ENCODE measurements at places on chromosomes 2 and 18.

- no peak for DNase-seq
These were observed 38.9 kb downstream of the RAB31 start for GRCh38 chr18:9746958-9747357.

DNA sequence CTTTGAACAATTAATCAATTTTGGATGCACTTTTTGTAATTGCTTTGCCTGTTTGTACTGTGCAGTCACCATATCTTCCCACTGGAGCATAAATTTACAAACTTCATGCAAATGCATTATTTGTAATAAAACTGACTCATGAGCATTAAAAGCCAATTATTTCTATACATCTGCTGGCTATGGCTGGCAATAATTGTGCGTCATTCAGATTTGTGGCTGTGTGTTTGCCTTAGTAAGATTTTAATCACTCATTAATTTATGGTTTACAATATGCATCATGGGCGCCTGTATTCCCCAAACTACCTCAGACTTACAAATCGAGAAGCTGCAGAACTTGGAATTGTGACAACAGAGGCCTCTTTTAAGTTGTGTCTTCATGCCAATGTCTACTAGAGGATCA is 132.4 kb upstream of the TRIB2 start:
- no peak for DNase-seq

- DNase-seq = no peak
These were observed 43.6 kb upstream of the IHH start for GRCh38 chr2:219104107-219105035.

- no peak for DNase-seq
These were observed 89.4 kb upstream of the SLC38A11 start for GRCh38 chr2:165044505-165045303.

DNA sequence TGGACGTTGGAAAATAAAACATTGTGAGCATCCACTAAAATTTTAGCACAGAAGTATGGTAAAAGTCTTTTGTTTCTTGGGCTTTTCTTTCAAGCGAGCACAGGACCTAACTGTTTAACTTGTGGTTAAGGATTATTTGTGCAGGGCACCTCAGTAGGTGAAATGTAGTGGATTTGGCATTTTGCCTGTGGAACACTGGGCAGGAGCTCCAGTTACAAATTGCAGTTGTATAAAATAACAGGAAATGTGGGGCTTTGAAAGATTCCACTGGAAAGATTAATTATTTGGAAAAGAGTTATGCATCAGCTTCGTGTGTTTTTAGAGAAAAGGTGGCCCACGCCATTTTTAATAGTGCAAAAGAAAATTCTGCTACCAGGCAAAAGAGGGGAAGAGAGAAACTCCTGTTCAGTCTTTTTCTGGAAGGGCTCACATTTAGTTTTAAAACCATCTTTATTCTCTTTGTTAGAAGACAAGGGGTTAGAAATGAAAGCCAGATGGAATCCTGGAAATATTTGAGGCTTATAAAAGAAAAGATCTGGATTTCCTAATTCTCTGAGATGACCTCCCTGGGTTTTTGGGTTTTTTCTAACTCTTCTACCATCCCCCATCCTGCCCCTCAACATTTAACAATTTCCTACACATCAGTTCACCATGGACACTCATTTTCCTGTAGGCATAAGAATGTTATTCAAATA is 144.3 kb upstream of the SERTAD2 start:
- no peak for DNase-seq

DNA sequence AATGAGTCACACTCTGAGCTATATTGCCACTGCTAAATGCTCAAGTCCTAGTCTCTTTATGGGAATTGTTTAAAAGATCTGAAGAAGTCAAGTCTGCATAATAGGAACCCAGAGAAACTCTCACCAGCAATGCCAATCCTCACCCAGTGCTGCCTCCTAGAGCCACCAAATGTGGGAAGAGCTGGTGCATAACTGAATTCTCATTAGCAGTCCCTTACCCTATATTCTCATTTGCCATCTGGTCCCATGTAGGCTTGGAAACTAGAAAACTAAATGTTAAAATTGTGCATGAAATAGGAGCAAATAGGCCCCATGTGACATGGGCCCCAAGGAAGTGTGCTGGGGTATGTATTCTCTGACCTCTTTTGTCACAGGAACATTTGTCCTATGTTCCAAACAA is 224.4 kb upstream of the SMAD2 start:
- DNase-seq = no peak

DNA sequence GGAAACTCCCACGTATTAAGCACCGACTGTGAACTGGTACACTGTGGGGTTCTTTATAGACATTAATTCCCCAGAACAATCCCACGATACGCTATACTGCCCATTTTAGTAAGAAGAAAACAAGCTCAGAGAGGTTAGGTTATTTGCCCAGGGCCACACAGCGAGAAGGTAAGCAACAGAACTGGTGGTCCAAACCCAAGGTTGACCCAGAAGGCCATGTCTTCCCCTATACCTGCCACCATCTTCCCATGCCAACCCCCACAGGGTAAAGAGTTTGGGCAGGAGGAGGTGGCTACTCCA is 69.9 kb downstream of the MARCO start:
- no peak for DNase-seq

- no peak for DNase-seq
These were observed 166.3 kb upstream of the SERTAD2 start for GRCh38 chr2:64819774-64820688.

DNA sequence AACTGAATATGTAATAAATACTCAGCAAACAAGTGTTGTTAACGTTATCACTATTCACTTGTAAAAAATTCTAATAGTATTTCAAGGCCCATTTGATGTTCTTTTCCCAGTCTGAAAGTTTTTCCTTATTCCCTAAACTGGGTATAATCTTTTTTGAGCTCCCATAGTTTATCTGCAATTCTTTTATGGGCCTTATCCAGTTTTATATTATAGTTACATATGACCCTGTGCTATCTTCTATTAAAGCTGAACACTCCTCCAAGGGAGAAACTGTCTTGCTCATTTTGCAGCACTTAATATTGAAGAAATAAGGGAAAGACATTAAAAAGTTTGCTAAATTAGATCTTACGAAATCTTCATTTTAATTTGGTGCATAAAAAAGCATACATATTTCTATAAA is 13.9 kb downstream of the PELI1 start:
- DNase-seq = no peak

GRCh38 chr2:28779001-28779400 is 27.4 kb downstream of the PPP1CB start:
- DNase-seq = no peak

DNA sequence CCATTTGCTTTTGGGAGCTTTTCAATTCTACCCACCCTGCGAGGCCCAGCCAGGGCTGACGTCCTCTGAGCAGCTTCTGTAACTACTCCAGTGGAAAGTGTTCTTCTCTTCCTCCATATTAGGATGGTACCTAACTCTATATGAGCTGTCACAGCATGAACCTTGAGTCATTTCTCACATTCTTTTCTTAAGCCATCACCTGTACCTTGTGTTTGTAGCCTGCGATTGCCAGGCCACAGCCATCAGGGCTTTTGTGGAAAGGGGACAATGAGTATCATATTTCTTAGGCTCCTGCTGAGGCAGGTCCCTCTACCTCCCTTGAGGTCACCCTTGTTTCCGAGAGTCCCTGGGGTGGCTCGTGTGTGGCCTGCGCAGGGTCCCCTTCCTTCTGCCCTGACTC is 144.5 kb upstream of the DLX2 start:
- DNase-seq = no peak

GRCh38 chr2:112794131-112794733 is 9.9 kb upstream of the IL1A start:
- DNase-seq = no peak

- no peak for DNase-seq
These were observed 6.3 kb downstream of the C2orf80 start for GRCh38 chr2:208183526-208183925.

DNA sequence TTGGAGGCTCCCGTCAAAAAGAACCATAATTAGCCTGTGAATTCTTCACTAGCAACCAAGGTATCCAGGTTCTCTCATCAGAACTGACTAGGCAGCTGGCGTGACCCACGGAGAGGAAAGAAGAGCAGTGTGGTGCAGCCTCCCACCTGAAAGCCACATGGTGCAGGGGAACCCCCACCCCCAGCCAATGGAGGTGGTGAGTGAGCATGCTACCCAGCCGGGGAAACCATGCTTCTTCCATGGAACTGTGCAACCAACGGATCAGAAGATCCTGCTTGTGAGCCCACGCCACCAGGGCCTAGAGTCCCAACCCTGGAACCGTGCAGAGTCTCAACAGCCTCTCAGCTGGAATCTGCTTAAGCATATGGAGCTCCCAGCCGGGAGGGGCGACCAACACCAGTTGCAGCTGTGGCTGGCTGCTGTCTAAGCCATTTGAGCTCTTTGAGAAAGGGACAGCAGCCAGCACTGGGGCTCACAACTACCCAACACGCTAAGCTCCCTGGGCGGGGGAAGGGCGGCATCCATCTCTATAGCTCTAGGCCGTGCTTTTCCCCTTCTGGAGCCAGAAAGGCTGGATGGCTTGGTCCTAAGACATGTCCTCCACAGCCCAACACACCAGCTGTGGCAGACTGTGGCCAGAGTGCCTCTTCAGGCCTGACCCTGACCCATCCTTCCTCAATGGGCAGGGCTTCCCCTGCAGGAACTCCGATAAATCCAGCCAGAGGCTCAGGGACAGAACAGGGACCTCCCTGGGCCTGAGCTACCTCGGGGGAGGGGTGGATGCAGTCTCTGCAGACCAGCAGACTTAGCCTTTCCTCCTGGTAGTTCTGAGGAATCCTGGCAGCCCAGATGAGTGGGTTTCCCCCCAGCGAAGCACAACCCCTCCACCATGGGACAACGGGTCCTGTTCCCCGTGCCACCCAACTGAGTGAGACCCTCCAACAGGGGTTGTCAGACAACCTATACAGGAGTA is 151.4 kb upstream of the NXPH2 start:
- DNase-seq = no peak

- DNase-seq = no peak
These were observed 3.6 kb downstream of the ACP1 start for GRCh38 chr2:268323-268722.

- no peak for DNase-seq
These were observed 19.1 kb downstream of the RTP5 start for GRCh38 chr2:241888641-241889040.

DNA sequence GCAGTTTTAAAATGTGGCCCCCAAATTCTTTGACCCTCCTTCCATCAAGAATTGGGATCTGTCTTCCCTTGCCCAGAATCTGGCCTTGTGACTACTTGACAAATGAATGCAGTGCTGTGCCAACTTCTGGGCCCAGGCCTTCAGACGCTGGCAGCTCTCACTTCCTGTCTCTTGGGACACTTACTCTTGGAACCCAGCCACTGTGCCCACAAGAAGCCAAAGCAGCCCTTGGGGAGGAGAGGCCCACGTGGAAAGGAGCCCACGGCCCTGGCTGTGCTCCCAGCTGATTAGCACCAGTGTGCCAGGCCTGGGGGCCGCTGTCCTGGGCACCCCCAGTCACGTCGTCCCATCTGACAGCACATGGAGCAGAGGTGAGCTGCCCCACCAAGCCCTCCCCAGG is 56.6 kb downstream of the RPL37A start:
- DNase-seq = no peak

DNA sequence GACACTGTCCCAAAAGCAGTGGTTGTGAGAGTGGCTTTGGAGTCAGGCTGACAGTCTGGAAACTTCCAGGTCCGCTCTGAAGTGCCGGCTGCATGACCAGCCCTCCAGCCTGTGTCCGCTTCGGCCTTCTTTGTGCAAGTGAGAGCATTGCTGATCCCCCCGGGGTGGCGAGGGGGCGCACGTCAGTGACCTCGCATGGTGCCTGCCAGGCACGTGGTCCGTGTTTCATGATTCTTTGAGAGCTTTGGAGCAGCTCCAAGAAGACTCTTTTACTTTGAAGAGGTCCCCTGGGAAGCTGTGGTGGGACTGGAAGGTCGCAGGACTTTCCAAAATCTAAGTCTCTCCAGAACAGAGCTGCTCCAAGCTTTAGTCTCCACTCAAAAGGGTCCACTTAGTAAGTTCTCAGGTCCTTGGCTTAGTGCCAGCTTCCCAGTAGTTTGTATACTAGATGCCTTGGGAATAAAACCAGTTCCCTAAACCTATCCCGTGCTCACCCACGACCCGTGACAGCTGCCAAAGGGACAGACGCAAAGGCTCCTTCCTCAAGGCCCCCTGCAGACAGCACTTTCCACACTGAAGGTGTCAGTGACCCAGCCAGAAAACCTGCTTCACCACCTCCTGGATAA is 68.8 kb downstream of the ADI1 start:
- no peak for DNase-seq

GRCh38 chr2:237209885-237210284 is 124.2 kb downstream of the COPS8 start:
- DNase-seq = no peak

- no peak for DNase-seq
These were observed 49.3 kb downstream of the SP110 start for GRCh38 chr2:230170532-230170931.

GRCh38 chr2:67792191-67792590 is 270.6 kb downstream of the C1D start:
- no peak for DNase-seq

DNA sequence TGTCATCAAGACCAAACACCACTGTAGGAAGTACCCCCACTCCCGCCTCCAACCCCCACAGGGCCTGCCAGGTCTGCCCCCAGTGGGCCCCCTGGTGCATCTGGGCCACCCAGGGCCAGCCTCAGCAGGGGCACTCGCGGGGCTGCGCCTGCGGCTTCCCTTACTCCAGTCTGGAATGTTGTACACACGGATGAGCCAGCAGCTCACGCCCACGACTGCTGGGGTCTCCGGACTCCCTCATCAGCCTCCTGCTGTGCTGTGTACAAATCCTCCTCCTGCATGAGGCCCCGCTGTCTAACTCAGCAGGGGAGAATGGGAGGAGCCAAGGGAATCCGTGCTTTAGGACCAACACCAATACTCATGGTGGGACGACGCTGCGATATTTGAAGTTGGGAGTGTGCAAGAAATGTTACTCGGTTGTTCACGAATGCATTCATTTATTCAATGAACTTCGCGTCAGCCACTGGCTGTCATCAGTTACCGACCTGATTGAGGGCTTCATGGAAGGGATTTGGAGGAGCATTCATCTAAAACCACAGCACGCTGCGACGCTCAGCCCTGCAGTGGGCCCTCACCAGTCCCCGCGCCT is 654 bp upstream of the ASB1 start:
- DNase-seq = no peak

DNA sequence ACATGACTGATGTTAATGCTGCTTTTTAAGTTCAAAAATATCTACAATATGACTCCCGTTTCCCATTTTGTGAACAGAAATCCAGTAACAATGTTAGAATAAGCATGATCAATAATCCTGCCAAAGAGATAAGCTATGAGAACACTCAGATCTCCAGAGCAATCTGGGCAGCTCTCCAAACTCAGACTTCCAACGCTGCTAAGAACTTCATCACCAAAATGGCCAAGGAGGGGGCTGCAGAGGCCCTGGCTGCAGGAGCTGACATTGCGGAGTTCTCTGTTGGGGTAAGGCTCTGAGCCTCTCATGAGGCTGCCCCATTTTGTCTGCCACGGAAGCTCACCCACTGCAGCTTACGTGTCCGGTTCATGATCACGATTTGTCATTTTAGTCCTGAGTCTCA is 68.4 kb downstream of the UGGT1 start:
- no peak for DNase-seq

Data from cortex of kidney (tissue), 1 donor.